ENCODE measurements at places on chromosomes 12 and 14.

DNA sequence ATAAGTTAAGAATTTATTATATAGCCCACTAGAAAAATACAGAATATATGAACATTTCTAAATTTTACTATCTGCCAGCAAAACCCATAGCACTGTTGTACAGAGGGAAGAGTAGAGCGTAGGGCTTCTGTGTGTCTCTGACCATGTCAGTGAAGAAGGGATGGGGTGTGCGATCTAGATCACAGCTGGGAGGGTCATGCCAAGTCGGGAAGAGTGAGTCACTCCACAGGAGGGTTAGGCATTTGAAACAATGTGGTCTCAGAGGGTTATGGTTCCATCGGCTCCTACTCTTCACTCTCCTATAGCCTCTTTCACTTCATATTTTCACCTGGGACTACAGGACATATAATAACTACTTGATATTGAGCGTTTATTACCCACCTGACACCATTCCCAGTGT, 185.1 kb upstream of the DDHD1 start:
- no peak for DNase-seq

DNA sequence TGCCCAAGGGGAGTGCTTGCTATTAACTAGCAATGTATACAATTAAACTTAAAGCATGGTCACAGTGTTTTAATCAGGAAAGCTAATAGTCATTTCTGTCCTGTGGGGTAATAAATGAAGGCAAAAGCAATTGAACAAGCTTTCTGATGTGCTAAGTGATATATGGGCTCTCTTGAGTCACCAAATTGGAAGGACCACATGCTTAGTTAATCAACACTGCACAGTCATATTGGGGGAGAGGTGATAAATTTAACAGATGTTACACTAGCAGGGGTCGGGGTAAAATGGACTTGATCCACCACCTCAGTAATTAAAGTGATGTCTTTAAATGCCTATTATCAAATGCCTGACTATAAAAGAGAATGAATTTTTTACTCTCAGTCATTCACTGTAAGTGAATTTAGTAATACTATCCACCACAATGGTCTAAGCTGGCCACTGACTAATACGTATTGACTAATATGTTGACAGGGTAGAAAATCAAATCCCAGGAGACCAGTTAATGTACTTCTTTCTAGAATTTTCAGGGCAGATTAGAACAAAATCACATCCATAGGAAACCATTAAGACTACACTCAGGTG, 736.3 kb downstream of the RPS29 start:
- DNase-seq = no peak

GRCh38 chr12:102950950-102951619, 6.4 kb upstream of the ASCL1 start:
- DNase-seq = no peak

- no peak for DNase-seq
Measured at GRCh38 chr12:96198965-96199364, 4.8 kb downstream of the ELK3 start.

DNA sequence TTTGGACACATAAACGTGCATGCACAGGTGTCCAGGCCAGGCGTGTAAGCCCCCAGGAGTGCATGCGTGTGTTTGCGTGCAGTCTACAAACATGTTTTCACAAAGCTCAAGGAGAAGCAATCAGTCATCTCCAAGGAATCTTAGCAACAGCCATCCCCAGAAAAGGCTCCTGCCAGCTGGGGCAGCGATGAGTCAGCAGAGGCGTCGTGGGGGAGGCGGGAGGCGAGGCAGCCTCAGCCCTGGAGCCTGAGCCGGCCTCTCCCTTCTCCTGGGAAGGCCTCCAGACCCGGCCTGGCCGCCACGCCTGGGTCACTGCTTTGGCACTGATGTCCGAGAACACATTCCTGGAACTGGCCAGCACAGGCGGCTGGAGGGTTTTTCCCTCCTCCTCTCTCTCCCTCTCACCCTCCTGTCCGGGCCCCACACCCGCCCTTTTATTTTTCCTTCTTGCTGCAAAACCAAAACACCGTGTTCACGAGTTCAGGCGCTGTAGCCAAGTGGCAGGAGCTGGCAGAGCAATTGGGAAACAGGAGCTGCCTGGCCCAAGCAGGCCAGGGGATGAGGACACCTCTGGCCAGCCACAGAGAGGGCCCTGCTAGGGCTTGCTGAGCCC, 92.7 kb downstream of the LRRC74A start:
- DNase-seq = no peak

DNA sequence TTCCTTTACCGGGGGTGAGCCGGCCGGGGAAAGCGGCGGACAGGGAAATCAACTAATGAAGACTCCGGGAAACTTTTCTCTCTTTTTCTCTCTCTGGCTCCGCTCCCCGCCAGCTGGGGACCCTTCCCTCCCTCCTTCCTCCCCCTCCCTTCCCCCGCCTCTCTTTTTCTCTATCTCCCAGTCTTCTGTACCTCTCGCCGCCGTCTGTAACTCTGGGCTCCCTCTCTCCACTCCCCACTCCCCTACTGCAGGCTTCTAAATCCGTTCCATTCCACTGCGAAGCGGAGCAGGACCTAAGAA, 6.9 kb upstream of the HOXC11 start:
- DNase-seq = no peak

DNA sequence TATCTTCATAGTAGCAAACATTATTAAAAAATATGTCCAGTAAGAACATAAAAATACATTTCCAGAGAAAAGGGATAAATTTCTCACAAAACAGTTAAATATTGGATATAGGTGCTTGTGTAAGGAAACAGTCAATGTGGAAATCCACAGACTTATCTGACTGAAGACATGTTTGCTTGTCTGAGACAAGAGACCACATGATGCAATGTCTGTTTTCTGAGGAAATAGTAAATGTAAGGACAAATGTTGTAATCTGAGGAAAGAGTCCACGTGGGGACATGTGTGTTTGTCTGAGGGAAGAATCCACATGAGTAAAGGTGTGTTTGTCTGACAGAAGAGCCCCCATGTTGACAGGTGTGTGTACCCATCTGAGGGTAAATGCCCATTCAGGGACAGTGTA, 1093.2 kb downstream of the TMEM121 start:
- DNase-seq = no peak

GRCh38 chr12:31868965-31869364, 90.2 kb upstream of the RESF1 start:
- DNase-seq = no peak

DNA sequence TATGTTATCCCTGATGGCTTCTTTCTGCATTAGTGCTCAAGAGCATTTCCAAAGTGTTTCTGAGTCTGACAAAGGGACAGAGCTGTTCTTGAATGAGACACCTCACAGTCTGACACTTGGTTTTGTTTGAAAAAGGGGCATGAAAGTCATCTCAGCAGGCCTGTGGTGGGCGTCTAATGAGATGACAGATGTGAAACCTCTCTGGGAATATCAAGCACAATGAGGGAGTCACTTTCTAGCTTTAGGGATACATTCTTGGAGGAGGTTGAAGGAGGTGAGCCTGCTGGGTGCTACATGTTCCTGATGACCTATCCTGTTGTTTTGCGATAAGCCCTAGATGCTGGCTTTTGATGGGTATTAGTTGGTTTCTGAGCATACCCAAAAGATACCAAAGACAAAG, 290.5 kb downstream of the NUAK1 start:
- no peak for DNase-seq

- no peak for DNase-seq
Measured at GRCh38 chr12:52119398-52120254, 40.1 kb downstream of the SMIM41 start.
